ENCODE measurements at places on chromosomes 13 and 19. TPM values are rescaled to one million over a fixed set of nuclear protein-coding genes. Genes with fewer than 3 reads are reported as not detected.

PTGIR gene
- 0.87 TPM for total RNA-seq

ZNF17 gene
- 9.3 TPM for total RNA-seq

KCNRG gene
- total RNA-seq = 0.27 TPM

RFPL4AL1 gene
- total RNA-seq = not detected

SIGLEC9 gene
- total RNA-seq = 0.36 TPM

CLEC17A gene
- not detected for total RNA-seq

TMEM190 gene
- not detected for total RNA-seq

APOE gene
- total RNA-seq = 4.5 TPM

- DNase-seq = no peak
Observed at GRCh38 chr19:2381148-2381820, 21.2 kb downstream of the TMPRSS9 start.

- no peak for DNase-seq
Observed at GRCh38 chr19:49712397-49712859, 21.5 kb downstream of the CPT1C start.

DNA sequence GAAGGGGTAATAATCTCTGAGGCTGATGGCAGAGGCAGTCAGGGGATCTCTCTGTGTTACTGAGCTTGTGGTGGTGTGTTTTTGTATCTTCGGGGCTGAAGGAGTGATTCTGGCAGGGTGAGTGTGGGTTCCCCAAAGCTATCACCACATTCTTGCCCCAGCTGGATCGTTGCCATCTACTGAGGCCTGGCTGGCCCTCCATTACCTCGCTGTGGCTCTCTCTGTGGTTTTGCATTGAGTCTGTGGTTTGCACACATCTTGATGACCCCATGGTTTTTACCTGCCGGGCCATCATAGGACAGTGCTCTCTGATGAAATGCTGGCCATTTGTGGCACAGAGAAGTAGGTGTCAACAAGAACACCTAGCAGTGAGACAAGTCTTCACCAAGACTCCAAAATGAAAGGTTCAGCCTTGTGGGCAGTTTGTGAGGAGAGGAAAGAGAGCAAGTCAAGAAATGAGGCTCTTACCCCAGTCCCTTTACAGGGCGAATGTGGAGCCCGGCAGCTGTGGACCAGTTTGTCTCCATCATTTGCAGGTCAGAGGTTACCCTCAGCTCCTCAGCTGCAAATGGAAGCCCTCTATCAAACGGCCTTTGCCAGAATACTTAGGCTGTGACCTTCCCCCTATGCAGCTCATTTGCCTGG lies 69.0 kb upstream of the NPAS1 start:
- no peak for DNase-seq

DNA sequence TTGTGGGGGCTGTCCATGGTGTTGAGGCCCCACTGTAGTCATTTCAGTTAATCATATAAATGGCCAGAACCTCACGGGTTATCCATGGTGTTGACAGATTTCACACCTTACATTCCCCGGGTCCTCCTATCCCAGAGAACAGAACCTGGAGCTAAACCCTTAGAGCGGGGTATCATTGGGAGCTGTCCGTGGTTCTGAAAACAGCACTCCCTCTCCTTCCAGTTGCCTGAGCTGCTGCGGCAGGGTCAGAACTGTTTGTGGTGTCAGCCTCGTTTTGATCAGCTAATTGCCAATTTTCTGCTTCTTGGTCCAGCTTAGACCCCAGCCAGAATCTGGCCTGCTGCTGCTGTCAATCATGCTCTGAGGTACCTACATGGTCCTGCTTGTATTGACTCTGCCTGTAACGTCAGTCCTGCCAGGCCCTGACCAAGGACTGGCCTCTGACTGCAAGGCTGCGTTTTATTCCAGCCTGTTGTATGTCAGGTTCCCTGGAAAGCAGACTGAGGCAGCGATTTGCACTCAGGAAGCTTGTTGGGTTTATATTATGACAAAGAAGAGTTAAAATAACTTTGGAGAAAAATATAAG lies 55.8 kb upstream of the KCTD15 start:
- no peak for DNase-seq

GRCh38 chr13:85406269-85406975 lies 392.8 kb downstream of the SLITRK6 start:
- DNase-seq = no peak

GRCh38 chr13:90302107-90302506 lies 1045.4 kb upstream of the MIR17HG start:
- no peak for DNase-seq

- DNase-seq = peak; percentile 34
Observed at GRCh38 chr19:13841962-13842290, 35.0 kb upstream of the NANOS3 start.

DNA sequence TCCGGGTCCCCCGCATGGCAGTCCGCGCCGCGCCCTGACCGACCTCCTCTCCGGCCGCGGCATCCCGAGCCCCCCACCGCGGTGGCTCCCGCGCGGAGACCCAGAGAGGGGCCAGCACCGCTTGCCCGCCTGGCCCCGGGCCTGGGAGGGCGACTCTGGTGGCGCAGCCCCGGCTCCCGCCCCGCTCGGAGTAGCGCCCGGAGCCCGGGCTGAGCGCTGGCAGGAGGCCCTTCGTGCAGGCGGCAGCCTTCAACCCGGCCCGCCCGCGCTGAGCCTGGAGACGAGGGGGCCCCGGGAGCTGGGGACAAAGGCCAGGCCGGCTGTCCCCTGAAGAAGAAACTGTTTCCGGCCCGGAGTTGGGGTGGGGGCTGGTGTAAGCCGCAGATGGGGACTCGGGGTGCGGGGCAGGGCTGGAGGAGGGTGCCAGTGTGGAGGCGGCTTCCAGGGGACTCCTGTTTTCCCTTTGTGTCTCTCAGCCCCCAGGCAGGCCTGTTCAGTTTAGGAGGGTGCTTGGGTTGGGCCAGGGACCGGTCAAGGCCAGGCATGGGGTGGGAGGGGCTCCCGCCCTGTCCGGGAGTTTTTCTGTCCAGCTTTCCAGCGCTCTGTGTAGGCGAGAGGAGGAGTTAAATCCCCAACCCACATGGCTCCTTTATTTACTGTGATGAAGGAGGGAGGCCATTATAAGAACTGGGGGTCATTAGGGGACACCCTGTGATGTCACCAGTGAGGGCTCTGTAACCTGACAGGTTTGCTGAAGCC lies 935 bp downstream of the LRP3 start:
- DNase-seq = no peak

GRCh38 chr19:47630594-47630993 lies 21.7 kb downstream of the BICRA start:
- DNase-seq = no peak

DNA sequence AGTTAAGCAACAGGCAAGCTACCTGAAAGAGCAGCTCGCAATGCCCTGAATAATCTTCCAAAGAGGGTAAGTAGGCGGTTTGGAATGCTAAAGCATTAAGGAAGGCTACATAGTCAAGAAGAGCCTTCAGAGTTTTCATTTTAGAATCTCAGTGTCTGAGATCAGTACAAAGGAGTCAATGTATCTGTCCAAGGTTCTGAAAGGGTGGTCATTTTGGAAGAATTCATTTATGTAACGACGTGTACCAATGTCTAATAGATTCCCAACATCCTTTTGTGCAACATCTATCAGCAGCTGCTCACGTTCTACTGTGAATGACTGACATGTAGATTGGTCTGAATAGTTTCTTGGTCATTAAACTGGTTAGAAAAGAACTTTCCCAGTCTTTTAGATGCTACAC lies 15.2 kb downstream of the ZNF665 start:
- DNase-seq = no peak

- DNase-seq = no peak
Observed at GRCh38 chr13:111502957-111503356, 182.5 kb downstream of the TEX29 start.

DNA sequence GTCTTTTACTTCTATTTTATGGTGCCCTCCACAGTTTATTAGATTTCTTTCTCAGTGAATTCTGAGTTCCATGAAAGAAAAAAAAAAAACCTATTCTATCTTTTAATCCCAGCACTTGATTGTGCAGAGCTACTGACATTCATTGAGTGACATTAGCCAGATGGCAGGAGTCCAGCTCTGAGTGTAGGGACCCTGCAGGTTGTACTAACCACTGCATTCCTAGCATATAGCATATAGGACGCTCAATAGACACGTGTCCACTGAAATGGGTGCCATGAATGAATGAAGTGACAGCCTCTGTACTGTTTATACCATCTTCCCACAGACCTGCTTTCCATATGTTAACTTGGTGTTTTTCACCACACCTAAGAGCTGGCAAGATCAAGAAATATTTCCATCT lies 206.3 kb downstream of the RAP2A start:
- DNase-seq = no peak

All from CD4-positive, alpha-beta T cell (primary cell).